ENCODE measurements at places on chromosomes 2 and 18.

- no peak for DNase-seq
These were observed 285.3 kb downstream of the SOX11 start for GRCh38 chr2:5977477-5977876.

DNA sequence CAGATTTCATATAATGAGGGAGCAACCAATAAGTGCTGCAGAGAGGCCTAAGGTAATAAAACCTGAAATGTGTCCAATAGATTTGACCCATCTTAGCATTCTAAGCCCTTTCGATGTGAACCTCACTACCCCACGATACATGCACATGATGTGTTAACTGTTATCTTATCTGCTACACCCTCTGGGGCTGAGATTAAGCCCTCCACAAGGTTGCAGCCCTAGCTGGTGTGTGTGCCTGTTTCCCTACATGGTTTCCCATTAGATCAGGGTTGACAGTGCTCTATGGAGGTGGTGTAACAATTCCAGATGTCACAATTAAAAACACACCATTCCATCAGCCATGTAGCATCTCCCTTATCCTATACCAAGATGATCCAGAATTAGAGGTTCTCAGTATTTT lies 68.9 kb upstream of the THSD7B start:
- DNase-seq, result no peak

DNA sequence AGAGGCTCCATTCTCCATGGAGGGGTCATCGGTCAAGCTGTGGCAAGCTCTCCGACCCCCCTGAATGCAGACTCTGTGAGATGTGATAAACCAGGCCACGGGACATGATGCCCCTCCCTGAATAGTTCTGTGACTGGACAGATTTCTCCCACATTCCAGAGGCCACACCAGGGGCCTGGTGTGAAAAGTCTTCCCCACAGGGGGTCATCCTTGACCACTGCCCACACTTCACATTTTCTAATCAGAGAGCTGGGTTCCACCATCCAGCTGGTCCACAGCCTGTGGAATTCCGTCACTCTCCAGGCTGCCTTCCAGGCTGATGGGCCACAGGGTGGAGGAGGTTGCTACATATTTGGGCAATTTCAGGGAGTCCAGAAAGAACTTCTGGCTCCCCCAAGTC lies 51.3 kb upstream of the CYRIA start:
- DNase-seq, result no peak

- DNase-seq, result no peak
These were observed 174.5 kb downstream of the CTIF start for GRCh38 chr18:48713309-48713708.

GRCh38 chr2:19346983-19347618 lies 11.3 kb downstream of the OSR1 start:
- no peak for DNase-seq

DNA sequence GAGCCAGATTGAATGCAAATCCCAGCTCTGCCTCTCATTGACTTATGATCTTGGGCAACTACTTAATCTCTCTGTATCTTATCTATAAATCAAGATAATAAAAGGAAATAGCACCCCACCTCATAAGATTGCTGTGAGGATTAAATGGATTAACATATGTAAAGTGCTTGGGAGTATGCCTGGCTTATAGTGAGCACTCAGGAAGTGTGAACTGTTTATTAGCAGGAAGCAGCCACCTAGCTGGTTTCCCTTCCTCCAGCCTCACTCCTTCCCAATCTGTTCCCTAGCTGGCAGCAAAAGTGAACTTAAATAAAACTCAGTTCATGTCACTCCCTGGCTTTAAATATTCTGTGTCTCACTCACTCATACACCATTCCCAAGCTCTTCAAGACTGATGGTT lies 526.6 kb upstream of the PKDCC start:
- DNase-seq, result no peak

GRCh38 chr2:8566155-8566670 lies 115.6 kb upstream of the ID2 start:
- no peak for DNase-seq

GRCh38 chr2:146642066-146642465 lies 1202.8 kb upstream of the ACVR2A start:
- no peak for DNase-seq

- DNase-seq, result no peak
These were observed 664.9 kb downstream of the KCNJ3 start for GRCh38 chr2:155363349-155363888.

DNA sequence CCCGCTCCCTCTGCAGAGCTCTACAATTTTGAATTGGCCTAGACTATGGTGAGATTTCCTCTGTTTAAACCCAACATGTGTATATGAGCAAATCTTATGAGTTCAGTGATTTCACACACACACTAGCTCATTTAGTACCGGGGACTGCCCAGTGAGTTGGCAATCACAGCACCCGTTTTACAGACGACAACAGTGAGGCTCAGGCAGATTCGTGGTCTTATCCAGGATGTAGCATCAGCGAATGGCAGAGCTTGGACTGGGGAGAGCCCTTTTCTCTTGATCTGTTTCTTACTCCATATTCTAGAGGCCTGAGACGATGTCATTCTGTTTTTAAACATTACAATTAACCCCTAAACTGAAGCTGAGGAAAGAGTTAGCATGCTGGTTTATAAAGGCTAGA lies 419.9 kb downstream of the NBAS start:
- DNase-seq, result no peak

DNA sequence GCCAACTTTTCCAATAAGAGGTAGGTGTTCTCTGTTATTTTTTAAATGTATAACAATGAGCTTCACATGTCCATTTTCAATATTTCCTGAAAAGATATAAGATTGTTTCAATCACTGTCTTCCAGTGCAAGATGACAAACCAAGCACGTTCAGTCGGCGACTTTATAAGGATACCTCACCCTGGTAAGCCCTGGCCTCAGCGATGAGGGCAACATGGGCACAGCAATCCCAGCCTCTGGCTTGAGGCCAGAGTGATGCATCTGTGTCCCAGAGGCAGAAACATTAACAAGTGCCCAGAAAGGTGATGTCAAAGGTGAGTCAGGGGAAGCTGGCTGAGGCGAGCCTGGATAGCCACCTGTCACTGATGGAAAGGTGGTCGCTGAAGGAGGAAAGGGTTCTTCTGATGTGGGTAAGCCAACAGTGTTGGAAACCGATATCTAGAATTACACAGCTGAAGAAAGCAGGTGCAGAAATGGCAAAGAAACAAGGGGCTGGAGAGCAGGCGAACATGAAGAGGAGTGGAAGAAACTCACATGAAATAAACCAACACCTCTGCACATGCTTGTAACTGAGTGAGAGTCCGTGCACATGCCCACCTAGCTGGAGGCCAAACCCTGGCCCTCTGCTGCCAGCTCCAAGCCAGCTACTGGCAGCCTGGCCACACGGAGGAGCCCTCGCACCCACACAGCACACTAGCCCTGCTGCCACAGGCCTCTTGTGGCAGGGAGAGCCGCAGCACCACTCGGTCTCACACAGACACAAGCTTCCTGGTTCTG lies 65.5 kb downstream of the FBXO15 start:
- peak; percentile 23 for DNase-seq

DNA sequence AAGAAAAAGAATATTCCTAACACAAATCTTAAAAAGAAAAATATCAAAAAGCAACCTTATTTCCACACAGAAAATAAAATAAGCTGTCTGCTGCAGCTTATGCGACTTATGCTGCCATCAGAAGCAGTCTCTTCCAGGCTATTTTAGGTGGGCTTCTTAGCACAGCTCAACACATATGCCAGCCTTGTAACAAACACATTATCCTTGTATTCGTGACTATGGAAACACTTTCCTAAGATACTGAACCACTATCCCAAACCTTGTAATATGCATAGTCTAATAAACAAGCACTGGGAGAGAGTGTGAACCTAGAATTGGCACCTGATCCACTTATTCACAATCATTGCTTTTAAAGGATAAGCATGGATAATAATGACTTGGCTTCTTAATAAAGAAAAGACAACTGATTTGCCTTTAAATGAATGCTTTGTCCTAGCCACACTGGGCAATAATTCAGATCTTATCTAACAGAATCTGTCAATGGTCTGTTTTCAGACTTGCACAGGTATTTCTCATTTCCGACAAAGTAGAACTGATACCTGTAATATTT lies 40.0 kb upstream of the RNU4ATAC start:
- DNase-seq, result no peak

DNA sequence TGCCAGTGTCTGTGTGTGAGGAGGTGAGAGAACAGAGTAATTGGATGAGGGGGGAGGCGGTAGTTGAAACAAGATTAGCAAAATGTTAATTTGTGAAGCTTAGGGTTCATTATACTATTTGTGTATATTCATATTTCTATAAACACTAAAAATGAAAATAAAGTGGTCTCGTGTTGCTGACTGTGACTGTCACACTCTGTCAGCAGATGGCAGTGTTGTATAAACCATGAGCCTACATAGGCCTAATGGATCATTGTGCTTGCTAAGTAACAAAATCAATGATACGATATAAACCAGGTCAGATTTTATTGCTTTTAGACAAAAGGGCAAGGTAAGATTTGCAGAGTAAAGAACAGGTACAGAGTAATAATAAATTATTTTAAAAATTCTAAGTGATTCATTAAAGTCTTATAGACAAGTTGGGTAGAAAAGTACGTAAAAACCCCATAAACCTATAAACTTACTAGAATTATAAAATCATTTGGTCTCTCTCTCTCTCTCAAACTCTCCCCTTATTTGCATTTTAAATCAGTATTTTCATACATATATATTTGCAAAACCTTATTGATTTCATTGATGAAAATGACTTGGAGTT lies 182.7 kb downstream of the RPIA start:
- DNase-seq, result no peak

Measured in activated CD8-positive, alpha-beta memory T cell treated with anti-CD3 and anti-CD28 coated beads for 1 hour (primary cell).